ENCODE measurements at places on chromosomes 5 and 9.

- DNase-seq = no peak
Measured at GRCh38 chr9:20426019-20426418, 196.3 kb downstream of the MLLT3 start.

DNA sequence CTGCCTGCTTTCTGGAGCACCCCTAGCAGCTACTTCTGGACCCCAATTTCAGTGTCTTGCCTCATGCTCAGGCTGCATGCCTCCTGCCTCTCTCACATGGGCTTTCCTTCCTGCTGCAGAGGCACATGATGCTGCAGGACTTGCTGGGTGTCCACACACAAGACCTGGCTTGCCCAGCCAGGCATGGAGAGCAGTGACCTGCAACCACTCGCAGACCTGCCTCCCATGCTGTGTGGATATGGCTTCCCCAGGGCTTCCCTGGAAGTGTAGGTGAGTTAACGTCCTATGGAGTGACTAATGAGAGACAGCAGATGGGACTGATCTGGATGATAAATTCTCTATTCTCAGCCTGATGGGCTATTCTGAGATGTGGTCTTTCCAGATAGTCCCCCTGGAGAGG lies 53.2 kb upstream of the SMIM32 start:
- DNase-seq = peak; percentile 48

DNA sequence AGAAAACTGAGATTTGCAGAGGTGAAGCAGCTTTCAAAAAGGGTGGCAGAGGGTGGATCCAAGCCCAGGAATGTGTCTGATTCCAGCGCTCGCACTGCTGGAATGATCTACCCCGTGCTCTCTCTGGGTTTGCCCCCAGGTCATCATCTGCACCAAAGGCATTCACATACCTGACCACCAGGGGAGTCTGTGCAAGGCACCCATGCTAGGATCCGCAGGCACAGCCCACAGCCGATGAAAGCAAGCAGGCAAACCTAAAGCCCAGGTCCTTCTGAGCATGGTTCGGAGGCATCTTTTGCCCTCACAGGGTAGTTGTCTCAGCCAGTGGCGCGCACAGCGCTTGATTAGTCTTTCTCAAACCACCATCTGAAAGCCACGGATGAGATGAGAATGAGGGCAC lies 56.6 kb downstream of the TEK start:
- no peak for DNase-seq

DNA sequence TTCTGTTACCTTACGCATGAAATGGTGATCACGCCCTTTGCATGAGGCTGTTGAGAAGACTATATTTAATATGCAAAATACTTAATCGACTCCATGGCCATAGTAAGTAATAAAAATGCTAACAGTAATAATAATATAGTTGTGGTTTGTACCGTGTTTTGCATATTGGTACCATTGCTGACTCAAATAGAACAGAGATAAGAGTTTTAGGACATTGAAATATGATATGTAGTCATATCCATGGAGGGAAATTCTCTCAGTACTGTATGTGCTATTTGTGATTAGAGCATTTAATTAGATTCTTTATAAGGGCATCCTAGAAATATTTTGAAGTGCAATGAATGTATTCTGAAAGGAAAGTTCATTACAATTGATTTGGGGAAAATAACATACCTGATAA lies 41.9 kb downstream of the CFAP90 start:
- DNase-seq = no peak

GRCh38 chr9:72891043-72891442 lies 61.8 kb downstream of the ALDH1A1 start:
- no peak for DNase-seq

DNA sequence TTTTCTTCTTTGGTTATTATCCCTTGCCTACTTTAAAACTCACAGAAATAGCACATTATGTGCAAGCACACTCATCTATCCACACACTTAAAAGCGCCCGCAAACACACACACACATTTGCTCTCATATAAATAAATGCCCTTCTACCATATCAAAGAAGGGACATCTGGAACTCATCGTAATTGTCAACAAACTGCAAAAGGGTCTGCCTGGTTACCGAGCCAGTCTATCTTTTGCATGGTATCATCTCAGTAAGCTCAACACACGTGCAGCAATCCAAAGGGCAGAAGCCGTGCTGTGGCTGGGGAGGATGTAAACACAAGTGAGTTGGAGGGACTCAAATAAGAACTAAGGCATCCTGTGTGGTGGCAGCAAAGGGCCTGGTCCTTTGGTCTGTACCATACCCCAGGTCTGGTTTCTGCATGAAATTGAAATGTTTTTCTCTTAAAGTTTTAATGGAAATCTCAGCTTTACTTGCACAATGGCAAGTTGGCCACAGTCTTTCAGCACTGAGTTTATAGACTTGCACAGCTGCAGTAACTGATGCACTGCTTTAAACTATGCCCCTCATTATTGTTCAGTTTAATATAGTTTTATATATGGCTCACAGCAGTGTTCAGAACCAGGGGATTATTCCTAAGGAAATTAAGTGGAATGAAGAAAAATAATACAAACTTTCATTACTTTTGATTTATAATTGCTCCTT lies 331.0 kb downstream of the ADAMTS6 start:
- DNase-seq = no peak

GRCh38 chr9:27851858-27852257 lies 278.6 kb upstream of the C9orf72 start:
- no peak for DNase-seq

- no peak for DNase-seq
Measured at GRCh38 chr5:87185838-87186237, 81.8 kb upstream of the RASA1 start.

GRCh38 chr5:10481241-10481935 lies 39.7 kb downstream of the ROPN1L start:
- no peak for DNase-seq

- DNase-seq = no peak
Measured at GRCh38 chr5:87946271-87946670, 322.4 kb downstream of the TMEM161B start.

DNA sequence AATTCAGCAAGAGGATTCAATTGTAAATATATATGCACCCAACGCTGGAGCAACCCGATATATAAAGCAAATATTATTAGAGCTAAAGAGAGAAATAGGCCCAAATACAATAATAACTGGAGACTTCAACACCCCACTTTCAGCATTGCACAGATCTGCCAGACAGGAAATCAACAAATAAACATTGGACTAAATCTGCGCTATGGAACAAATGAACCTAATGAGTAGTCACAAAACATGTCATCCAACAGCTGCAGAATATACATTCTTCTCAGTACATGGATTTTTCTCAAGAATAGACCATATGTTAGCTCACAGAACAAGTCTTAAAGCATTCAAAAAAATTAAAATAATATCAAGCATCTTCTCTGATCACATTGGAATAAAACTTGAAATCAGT lies 86.1 kb upstream of the SLC1A1 start:
- no peak for DNase-seq

DNA sequence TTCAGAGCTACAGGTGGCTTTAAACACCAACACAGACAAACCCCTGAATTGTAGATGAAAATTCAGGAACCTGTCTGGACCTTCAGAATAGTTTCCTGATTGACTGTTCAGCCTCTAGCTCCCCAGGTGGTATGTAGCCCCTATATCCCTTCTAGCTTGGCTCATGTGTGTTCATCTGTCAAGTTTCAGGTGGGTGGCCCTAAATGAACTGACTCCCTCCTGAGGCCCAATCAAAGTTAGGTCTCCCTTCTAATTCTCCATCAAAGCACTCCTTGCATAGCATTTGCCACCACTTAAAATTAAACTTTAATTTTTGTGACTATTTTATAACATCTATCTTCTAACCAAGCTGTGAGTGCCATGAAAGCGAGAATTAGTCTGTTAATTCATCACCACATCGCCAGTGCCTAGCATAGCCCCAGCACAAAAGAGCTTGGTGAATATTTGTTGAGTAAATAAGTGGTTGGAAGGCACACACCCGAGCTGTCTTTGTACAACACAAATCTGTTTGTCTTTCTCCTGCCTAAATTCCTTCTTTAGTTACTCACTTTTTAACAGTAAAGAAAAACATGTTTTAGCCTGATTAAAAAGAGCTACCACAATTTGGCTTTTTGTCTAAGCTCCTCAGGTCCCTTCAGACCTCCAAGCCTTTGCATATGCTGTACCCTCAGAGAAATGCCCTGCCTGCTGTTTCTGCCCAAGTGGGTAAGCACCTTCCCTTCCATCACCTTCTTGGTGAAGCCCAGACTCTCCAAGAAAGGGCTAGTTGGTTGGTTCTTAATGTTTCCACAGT lies 138.1 kb upstream of the HMHB1 start:
- no peak for DNase-seq

DNA sequence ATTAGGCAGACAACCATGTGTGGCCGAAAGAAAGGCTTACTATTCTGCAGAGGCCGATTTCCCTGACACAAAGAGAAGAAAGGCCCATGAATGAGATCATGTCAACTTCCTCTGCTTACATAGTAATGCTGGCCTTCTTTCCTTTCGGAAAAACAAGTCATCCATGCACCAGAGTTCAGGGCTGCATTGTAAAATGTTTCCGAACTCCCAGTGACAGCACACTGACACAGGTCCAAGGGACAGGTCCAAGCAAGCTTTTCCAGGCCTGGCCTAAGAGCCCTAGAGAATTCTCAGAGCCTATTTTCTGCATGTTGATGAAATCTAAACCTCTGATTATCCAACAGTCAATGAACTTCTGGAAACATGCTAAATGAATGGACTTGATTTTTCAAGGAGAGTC lies 140.9 kb downstream of the ZNF608 start:
- DNase-seq = no peak

DNA sequence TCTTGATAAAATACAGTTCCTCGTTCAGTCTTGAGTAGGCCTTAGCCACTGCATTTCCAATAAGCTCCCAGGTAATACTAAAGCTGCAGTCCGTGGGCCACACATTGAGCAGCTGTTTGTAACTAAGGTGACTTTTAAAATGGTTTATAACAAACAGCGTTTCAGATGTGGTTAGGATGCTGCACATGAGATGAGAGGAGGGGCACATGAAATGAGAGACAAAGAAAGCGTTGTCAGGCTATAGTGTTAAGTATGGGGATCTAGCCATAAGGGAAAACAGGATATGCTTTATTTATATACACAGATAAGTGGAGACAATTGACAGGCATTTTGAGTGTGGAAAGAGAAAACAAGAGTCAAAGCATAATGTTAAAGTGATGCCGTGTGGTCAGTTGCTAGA lies 89.9 kb downstream of the PAM start:
- DNase-seq = no peak

Data from kidney epithelial cell (primary cell).